ENCODE measurements at places on chromosomes 7 and 10.

GRCh38 chr10:75902816-75903215 lies 471.4 kb downstream of the LRMDA start:
- DNase-seq: no peak

GRCh38 chr7:747186-747585 lies 20.1 kb upstream of the PRKAR1B start:
- DNase-seq: no peak

DNA sequence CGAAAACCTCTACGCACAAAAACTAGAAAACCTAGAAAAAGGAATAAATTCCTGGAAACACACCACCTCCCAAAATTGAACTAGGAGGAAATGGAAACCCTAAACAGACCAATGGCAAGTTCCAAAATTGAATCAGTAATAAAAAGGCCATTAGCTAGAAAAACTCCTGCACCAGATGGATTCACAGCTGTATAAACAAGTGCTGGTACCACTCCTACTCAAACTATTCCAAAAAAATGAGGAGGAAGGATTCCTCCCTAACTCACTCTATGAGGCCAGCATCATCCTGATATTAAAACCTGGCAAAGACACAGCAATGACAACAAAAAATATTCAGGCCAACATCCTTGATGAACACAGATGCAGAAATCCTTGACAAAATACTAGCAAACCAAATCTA lies 228.2 kb downstream of the CHRM2 start:
- DNase-seq: peak; percentile 14

DNA sequence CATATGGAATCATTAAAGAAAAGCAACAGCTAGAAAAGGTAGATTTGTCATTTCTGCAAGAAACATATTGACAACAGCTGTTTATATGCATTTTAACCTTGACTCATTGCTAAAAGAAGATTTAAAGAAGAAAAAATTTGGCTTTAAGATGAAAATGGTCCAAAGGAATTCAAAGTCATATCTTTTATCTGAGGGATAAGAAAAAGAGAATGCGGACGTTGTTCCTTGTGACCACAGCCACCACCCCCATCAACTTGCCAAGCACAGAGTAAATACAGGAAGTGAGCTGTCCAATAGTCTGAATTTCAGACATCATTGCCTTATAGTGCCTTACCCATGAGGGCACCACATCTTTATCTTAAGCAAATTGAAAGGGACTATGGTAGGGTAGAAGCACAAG lies 7.3 kb upstream of the CRPPA start:
- peak; percentile 57 for DNase-seq

GRCh38 chr10:74371696-74372095 lies 220.7 kb downstream of the ADK start:
- DNase-seq: peak; percentile 20

GRCh38 chr10:6917125-6917524 lies 337.0 kb upstream of the PRKCQ start:
- DNase-seq: no peak

DNA sequence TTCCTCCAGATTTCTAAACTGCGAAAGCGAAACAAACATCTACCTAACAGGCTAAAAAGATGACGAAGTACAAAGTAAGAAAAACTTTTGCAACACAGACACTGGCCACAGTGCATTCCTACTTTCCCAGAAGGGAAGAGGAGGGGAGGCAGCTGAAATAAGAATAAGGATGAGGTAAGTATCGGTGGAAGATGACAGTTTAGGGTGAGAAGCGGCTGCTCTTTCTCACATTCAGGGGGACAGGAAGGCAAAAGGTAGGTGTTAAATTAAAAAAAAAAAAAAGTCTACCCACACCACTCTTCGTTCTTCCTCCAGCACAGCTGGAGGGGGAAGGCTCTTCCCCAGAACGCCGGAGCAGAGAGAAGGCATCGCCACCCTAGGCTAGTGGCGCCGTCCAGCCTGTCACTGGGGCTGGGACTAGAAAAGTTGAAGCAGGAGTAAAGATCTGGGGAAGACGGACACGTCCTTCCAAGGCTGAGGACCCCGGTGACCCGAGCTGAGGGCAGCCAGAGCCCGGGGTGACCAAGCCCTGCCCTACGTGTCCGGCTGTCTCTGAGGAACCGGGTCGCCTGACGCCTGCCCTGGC lies 846 bp downstream of the DNAJC1 start:
- DNase-seq: peak; percentile 75

- peak; percentile 66 for DNase-seq
These were observed 25.3 kb downstream of the GARIN1A start for GRCh38 chr7:128697302-128697905.

- peak; percentile 89 for DNase-seq
These were observed 29.7 kb downstream of the VIM start for GRCh38 chr10:17257466-17258321.

DNA sequence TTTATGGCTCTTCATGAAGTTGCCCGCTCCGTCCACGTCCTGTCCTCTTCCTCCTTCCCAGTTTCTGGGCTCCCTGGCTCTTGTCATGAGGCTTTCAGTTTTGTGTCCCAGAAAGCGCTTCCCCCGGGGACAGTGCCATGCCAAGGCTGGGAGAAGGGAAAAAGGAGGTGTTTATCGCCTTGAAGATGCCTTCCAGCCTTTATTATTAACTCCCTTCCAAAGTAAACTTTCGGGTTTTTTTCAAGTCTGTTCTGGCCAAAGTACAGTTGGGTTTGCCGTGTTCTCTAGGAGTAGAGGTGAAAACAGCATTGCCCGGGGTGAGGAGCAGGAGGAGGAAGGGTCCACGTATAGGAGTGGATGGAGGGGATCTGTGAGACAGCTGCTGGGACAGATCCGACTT lies 117.2 kb downstream of the CUX1 start:
- no peak for DNase-seq

DNA sequence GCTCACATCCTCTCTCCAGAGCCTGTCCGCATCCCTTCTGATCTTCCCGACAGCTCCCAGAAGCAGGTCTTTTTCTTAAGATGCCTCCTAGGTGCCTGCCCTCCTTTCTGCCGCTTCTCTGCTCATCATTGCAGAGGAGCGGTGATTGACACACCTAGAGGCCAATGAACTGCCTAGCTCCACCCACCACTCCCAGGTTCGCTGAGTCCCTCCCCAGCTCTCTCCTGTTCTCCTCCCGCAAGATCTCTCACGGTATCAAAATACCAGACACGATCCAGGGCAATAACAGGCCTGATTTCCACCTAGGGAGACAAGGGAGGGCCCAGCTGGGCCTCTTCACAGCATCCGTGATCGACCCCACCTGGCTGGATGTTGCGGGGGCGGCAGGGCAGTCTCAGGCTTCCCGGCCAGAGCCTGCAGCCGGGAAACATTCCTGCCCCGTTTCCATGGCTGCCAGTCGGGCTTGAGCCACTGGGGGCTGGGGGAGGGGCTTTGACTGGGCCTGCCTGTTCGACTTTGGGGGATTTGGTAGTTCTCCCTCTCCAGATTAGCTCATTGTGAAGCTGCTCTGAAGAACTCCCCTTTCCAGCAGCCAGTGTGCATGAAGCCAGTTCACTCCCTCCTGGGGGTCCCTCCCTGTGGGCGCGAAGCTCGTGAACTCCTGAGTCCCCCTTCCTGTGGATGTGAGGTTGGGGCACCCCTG lies 373.5 kb downstream of the RPS24 start:
- DNase-seq: peak; percentile 95

- no peak for DNase-seq
These were observed 285.9 kb upstream of the ETV1 start for GRCh38 chr7:14275356-14275755.

DNA sequence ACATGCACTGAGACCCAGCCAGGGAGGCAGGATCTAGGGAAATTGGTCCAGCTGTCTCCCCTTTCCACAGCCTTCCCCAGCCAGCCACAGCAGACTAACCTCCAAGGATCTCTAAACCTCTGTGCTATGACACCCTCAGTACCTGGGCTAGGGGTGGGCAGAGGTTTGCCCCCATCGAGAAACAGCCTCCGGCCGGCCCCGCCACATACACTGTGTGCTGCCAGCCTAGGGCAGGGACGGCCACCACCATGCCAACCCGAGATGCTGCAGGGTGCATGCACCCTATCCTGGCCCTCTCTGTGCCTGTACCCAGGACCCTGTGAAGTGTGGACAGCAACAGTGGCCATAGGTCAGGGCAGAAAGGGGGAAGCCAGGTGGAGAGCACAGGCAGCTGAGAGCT lies 58.1 kb downstream of the PARP12 start:
- no peak for DNase-seq

DNA sequence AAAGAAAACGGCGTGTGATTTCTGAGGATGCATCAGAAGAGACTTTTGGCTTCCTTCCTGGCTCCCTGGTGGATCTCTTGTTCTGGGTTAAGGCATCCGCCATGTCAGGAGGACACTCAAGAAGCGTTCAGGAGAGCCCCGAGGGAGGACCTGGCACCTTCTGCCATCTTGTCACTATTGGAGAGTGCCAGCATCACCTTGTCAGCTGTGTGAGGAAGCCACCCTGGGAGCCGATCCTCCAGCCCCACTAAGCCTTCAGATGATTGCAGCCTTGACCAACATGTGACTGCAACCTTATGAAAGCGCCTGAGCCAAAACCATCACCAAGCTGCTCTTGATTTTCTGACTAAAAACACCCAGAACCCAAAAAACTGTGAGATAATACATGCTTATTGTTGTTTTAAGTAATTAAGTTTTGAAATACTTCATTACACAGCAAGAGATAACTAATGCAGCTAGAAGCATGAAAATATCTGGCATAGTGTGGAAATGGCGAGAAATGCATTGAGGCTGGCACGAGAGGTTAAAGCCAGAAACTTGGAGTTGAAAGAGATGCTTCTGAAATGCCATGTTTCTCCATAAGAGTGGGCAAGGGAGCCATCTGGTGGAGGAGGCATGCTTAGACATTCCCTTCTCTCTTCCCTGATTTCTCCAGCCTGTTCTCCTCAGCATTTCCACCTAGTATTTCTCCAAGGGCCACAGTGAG lies 5.4 kb upstream of the ZFYVE27 start:
- peak; percentile 85 for DNase-seq

- no peak for DNase-seq
These were observed 336.2 kb downstream of the DPP6 start for GRCh38 chr7:154388412-154388811.

- DNase-seq: no peak
These were observed 119.1 kb downstream of the TFEC start for GRCh38 chr7:115911465-115911864.

- DNase-seq: peak; percentile 36
These were observed 160.2 kb upstream of the SVIL start for GRCh38 chr10:29794776-29795611.

- DNase-seq: peak; percentile 21
These were observed 220.0 kb downstream of the FAM107B start for GRCh38 chr10:14554491-14555205.

GRCh38 chr7:75688200-75689136 lies 50.3 kb downstream of the HIP1 start:
- DNase-seq: no peak

DNA sequence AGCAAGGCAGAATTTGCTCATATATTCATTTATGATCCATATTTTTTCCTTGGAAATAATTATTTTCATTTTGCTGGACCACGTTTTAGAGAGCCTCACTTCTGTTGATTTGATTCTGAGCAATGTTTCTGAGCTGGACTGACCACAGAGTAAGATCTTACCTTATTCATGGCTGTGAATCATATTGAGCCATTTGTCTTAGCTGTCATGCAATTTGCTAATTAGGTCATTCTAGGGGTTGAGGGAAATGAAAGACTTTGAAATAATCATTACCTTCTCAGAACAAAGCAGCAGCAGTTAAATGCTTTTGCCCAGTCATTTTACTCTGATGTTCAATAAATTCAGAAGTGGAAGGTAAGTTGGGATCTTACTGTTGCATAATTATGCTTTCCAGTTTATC lies 251.4 kb downstream of the SDK1 start:
- DNase-seq: no peak

DNA sequence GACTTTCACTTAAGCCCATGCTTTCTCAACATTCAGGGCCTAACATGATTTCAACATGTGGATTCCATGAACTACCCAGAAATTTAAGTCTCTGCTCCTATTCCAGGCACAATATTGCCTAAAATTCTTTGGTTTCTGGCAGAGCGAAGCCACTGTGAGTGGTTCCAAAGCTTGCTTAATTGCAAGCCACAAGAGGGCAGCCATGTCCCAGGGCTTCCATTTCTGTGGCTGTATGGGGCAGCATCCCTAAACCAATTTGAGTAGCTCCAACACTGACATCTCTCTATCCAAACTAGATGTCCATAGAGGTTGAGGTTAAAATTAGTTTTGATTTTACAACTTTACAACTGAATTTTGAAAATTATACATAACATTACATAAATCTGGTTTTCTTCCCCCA lies 56.3 kb upstream of the MDFIC start:
- DNase-seq: peak; percentile 81

DNA sequence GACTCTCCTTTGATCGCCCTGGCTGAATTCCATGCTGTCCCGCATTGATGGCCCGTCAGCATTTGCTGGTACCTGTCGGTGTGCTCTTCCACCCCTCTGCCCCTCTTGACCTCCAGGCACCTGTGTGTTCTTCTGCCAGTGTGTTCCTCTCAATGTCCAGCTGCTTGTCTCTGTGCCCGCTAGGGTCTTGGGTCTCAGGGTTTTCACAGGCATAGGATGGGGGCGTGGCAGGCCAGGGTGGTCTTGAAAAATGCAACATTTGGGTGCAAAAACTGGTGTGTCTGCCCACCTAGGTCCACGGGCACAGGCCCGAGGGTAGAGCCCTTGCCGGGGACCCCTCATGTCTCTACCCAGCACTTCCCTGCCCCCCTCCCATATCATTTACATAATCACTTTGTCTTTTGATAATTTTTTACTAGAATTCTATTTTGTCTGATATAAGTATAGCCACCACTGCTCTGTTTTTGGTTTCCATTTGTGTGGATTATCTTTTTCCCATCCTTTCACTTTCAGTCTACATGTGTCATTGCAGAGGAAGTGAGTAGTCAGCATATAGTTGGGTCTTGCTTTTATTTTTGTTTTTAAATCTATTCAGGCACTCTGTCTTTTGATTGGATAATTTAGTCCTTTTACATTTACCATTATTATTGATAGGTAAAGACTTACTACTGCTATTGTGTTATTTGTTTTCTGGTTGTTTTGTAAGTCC lies 46.6 kb upstream of the ADRA2A start:
- no peak for DNase-seq

- no peak for DNase-seq
These were observed 110.2 kb upstream of the FAM180A start for GRCh38 chr7:135858851-135859250.

- DNase-seq: no peak
These were observed 21.4 kb downstream of the LAT2 start for GRCh38 chr7:74231232-74231590.

GRCh38 chr10:132229096-132229495 lies 42.3 kb downstream of the DPYSL4 start:
- no peak for DNase-seq

DNA sequence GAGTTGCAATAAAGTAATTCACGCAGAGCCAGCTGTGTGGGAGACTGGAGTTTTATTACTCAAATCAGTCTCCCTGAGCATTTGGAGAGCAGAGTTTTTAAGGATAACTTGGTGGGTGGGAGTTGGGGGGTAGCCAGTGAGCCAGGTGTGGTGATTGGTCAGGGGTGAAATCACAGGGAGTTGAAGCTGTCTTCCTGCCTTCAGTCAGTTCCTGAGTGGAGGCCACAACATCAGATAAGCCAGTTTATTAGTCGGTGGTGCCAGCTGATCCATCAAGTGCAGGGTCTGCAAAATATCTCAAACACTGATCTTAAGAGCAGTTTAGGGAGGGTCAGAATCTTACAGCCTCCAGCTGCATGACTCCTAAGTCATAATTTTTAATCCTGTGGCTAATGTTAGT lies 3.3 kb upstream of the CYP51A1 start:
- DNase-seq: no peak

All from fibroblast of pulmonary artery (primary cell).